Nucleus accumbens (tissue), 56 donors: ENCODE measurements at places on chromosomes 4 and X.

DNA sequence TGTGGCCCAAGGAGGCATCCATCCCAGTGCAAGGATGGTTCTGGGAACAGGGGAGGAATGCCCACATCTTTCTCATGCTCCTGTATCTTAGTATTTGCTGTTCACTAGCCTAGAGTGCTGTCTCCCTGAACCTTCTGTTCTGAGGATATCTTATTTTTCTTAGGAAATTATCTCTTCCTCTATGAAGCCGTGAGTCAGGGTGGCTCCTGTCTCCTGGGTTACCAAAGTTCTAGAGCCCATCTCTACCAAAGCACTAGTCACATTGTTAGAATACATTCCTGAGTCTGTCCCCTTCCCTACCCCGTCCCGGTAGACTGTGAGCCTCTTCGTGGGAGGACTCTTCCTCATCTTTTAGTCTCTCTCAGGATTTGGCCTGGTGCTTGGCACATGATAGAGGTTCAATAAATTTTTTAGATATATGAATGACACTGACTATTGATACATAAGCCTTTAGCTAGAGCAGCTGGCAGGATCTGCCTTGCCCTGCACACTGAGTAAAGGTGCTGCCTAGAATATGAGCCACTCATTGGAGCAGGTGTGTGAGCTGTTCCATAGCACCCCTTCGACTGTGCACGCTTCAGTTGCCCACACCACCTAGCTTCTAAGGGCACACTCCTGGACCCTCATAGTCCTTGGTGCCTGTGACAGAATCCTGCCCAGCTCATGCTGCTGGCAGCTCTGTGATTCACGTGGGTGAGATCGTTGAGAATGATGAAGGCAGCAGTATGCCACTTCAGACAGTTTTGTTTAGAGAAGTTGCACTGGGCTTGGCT lies 13.3 kb downstream of the CXCR3 start:
- no peak for DNase-seq

DNA sequence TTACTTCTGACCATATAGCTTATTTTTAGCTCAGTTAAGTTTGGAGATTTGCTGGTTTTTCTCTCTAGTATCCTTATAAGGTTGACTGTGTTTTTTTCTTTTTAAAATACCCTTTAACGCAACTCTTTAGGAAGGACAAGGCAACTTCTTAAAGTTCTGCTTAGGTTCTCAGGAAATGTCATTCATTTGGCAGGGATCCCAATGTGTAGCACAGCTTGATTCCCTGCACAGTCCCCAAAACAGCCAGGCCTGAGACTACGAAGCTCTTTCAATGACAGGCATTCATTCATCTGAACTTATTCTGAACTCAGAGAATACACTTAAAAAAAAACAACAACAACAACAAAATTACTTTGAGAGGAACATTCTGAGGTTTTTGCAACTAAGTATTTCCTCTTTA lies 1765.8 kb downstream of the PCDH7 start:
- DNase-seq, result no peak

- DNase-seq, result no peak
Measured at GRCh38 chr4:30617836-30618235, 102.3 kb upstream of the PCDH7 start.

- DNase-seq, result no peak
Measured at GRCh38 chrX:39140581-39140980, 339.3 kb downstream of the MID1IP1 start.

DNA sequence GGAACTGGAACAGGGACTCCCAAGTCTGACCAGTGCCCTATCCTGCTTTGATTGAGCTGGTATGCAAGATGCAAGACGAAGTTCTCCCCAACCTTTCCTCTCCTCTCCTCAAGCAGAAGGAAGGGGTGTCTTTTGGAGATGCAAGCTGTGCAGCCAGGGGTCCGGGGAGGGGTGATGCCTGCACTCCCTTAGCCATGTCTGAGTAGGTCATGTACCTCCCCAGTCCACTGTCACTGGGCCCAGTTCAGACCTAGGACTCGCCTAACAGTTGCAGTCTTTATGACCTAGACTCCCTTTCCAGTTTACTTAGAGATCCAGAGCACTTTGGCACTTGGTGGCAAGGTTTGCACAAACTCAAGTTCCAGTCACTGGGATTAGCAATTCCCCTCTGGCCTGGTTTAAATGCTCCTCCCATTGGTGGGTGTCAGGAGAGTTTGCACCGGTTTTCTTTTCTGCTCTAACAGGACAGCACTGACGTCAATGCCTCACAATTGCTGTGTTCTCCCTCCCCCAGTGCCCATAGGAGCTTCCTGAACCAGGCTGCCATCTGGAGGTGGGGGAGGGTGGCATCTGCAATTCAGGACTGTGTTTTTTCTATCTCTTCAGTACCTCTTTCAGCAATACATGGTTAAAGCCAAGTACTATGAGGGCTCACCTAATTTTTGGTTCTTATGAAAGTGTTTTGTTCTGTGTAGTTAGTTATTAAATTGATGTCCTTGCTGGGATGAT lies 782.2 kb downstream of the ARAP2 start:
- no peak for DNase-seq

DNA sequence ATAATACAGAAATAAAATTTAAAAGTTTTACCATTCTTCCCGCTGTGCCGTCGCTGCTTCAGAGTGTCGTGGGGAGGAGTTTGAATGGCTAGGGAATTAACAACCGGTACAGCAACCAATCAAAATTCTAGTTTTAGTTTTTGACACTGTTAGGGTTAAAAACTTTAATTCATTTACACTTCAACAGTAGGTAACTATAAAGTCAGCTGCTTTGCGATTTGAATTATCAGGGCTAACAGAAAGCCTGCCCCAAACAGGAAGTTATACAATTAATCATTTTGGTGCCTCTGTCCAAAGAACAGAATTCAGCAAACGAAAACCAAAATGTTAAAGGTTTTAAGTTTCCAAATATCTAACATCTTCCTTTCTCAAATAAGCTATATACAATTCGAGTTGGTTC lies 2.3 kb downstream of the HNRNPD start:
- no peak for DNase-seq

DNA sequence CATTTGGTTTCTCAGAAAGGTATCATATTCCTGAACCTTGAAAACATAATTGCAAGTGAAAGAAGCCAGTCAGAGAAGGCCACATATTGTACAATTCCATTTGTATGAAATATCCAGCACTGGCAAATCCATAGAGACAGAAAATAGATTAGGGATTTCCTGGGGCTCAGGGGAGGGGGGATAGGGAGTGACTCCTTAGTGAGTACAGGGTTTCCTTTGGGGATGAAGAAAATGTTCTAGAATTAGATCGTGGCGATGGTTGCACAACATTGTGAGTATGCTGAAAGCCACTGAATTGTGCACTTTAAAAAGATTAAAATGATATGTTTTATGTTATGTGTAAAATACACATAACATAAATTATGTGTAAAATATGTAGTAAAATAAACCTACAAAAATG lies 10.3 kb downstream of the XPNPEP2 start:
- no peak for DNase-seq

DNA sequence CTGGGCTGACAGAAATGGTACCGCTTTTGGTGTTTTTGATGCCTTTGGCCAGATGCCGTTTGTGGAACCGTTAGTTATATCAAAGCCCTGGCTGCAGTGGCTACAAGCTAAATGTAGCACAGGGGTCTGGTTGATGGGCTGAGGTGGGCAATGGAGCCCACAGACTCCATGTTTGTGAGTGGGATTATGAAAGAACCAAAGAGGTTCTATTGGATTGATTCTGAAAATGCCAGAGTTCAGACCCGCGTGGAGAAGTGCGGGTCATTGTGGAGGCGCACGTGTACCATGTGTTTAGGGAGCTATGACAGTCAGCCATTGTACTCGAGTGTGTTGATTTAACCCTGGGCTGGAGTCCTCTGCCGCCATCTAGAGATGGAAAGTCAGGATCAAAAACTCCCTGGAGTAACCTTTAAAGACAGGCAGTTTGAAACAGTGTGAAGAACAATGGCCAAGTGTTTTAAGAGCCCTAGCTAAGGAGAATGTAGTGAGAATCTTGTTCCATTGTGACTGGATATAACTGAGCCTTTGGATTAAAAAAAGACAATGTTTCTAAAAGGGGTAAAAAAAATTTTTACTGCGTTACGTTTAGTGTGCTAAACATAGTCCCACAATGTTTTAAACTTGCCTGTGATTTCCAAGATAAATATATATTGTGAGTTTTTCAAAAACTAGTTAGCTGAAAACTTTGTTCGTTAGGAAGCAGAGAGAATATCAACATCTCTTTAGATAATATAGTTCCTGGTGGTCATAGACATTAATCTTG lies 12.7 kb downstream of the ART3 start:
- peak; percentile 68 for DNase-seq
